Cortex of kidney (tissue), 1 donor: ENCODE measurements at places on chromosomes 12 and 14.

DNA sequence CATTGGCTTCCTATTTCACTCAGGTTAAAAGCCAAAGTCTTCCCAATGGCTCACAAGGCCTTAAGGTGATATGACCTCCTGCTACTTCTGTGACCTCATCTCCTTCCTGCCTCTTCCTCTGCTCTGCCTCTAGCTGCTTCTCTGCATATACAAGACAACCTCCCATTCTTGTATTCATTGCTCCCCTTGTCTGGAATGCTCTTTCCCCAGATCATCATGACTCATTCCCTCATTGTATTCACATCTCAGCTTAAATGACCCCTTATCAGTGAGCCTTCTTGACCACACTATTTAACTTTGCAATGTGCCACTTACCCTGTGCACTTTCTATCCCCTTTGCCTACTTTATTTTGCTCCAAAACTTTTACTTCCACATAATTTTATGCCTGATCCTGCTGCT, 90.2 kb downstream of the PPP1R12A start:
- DNase-seq, result no peak

GRCh38 chr14:41973178-41973577, 366.5 kb downstream of the LRFN5 start:
- DNase-seq, result no peak

GRCh38 chr12:106288101-106288493, 14.4 kb upstream of the TCP11L2 start:
- no peak for DNase-seq

- no peak for DNase-seq
Observed at GRCh38 chr12:104412681-104413080, 44.1 kb upstream of the CHST11 start.

GRCh38 chr14:89760086-89760485, 194.4 kb downstream of the EFCAB11 start:
- DNase-seq, result no peak

DNA sequence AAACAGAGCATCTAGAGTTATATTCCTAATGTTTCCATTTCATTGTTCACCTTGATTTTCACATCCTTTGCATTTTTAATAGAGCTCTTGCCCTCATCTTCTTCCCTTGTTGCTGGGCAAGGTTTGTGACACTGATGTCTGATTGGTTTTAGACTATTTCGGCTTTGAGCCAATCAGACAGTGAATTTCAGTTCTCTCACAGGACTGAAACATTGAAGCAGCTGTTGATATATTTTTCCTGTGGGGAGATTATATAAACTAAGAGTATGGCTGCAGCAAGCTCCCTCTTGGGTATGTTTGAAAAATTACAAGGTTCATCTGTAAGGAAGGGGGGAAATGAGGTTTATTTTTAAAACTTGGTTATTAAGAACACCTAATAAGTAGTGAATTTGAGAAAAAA, 51.2 kb downstream of the ATF7IP start:
- no peak for DNase-seq

- no peak for DNase-seq
Observed at GRCh38 chr12:87671757-87672156, 357.4 kb downstream of the C12orf50 start.

DNA sequence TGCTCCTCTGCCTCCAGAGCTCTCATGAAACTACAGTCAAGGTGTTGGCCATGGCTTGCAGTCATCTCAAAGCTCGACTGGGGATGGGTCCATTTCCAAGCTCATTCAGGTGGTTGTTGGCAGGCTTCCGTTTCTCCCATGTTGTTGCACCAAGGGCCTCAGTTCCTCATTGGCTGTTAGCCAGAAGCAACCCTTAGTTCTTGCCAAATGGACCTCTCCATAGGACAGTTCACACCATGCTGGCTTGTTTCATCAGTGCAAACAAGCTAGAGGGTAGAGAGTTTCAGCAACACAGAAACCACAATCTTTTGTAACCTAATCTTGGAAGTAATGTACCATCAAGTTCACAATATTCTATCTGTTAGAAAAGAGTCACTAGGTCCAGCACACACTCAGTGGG, 22.7 kb upstream of the PPM1A start:
- DNase-seq, result no peak

- no peak for DNase-seq
Observed at GRCh38 chr12:12221560-12221959, 45.3 kb downstream of the LRP6 start.

DNA sequence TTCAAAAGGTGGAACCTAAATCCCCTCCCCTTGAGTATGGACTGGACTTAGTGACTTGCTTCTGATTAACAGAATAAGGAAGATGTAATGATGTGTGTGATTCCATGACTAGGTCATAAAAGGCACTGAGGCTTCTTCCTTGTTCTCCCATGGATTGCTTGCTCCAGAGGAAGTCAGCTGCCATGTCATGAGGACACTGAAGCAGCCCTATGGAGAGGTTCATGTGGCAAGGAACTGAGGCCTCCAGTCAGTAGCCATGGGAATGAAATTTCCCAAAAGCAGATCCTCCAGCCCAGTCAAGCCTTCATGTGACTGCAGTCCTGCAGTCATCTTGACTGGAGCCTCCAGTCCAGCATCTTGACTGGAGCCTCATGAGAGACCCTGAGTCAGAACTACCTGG, 10.7 kb downstream of the TMBIM4 start:
- no peak for DNase-seq

DNA sequence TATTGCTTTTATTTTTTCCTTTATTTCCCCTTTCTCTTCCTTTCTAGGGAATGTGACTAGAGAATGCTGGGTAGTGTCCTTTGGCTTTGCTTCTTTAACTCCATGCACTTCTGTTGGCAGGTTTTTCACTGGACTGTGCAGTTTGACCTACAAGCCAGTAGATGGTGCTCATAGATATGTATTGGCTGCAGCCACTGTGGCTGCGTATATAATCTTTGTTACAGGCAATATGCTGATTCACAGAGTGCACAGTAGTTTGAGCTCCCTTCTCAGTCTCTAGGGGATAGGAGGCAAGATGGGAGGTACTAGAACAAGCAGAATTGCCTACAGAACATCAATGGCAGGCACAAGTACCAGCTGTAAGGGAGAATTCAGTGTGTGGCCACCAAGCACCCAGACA, 503.5 kb downstream of the LRFN5 start:
- no peak for DNase-seq

- no peak for DNase-seq
Observed at GRCh38 chr12:11183011-11183410, 3.7 kb downstream of the TAS2R42 start.

GRCh38 chr12:19482551-19483109, 43.3 kb downstream of the AEBP2 start:
- no peak for DNase-seq

- DNase-seq, result no peak
Observed at GRCh38 chr14:102690509-102691286, 86.6 kb upstream of the TRAF3 start.

DNA sequence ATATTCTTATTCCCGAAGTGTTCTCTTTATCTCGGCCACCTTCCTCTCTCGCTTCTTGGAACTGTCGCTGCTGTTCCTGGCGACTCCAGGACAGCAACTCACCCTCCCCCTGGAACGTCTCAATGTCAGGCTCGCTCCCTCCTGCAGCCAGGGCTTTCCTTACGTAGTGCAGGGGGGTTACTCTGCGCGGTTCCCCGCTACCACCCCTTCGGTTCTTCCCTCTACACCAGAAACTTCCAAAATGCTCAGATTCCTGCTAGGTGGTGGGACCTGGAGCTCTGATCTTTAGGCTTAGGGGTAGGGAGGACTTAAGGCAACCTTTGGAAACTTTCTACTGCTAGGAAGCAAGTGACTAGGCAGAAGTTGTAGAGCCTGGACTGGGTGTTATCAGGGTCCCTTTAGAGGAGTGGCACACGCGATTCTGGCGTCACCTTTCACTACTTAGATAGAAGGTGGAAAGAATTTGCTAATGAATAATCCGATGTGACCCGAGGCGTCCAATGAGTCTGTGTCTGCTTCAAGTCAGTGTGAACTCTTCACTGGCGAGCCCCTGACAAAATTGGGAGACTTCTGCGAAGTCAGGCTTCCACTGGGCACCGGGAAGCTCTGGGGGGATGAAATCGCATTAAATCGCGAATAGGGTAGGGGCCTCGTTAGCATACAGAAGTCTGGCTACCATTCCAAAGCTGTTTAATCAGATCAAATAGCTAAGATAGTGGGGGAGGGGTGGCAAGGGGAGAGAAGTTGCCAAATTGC, 900 bp upstream of the DPF3 start:
- DNase-seq, result no peak

GRCh38 chr14:94123868-94124267, 5.5 kb downstream of the IFI27L2 start:
- no peak for DNase-seq

DNA sequence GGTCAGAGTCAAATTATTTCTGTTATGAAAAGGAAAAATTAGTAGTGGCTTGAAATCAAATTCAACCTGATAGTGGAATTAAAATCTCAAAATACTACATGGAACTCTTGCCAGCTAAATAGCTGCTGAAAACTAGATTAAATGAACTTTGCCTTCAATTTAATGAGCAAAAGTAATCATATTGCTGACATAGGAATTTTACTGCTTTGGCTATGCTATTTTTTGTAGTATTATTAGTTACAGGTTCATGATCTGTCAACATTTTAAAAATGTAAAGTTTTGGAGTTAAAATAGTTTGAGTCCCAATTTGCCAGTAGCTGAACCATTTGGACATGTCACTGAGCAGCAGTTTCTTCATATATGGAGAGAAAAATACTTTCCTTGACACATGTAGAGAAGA, 81.4 kb downstream of the RERGL start:
- DNase-seq, result no peak

GRCh38 chr14:85142982-85143381, 387.0 kb upstream of the FLRT2 start:
- no peak for DNase-seq

- no peak for DNase-seq
Observed at GRCh38 chr14:33369972-33370371, 431.3 kb downstream of the NPAS3 start.

GRCh38 chr12:107607464-107608392, 77.9 kb upstream of the PWP1 start:
- no peak for DNase-seq

DNA sequence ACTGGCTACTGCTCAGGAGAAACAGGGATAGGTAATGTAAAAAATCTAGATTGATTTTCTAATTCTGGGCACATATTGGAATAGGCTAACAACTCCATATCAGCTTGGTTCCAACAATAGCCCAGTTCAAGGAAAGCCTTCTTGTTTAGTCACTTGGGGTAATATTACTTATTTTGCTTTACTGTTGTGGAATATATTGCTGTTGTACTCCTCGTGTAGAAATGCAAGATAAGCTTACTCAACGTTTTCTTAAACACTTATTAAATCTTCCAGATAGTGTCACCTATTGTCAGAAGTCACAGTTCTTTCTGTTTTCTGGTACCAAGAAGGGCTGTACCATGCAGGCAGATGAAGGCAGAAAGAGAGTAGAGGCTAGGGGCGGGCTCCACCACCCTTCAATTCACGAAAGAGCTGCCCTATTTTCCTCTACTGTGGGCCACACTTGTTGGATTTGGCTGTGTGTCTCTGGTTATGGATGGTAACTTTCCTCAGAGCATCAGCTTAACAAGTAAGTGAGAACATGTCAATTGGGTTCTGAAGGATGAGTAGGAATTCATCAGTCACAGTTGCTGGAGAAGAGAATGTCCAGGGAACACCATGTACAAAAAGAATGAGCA, 38.0 kb downstream of the CLMN start:
- no peak for DNase-seq

GRCh38 chr14:56087671-56088471, 30.3 kb upstream of the PELI2 start:
- no peak for DNase-seq

DNA sequence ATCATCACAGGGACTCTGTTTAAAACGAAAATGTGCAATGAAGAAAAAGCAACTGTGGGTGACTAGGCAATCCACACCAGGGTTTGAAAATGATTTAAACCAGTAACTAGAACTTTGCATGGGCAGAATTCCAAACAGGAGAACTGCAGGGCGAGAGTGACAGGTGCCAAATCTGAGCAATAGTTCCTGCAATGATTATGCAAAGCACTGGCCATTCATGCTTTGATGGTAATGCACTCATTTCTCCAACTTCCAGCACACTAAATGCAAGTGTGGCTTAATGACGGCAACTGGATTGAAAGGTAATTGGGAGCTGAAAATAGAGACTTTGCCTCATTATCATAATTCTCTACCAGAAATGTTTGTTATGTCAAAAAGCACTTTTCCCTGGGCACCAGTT, 140.5 kb upstream of the TMCC3 start:
- no peak for DNase-seq

DNA sequence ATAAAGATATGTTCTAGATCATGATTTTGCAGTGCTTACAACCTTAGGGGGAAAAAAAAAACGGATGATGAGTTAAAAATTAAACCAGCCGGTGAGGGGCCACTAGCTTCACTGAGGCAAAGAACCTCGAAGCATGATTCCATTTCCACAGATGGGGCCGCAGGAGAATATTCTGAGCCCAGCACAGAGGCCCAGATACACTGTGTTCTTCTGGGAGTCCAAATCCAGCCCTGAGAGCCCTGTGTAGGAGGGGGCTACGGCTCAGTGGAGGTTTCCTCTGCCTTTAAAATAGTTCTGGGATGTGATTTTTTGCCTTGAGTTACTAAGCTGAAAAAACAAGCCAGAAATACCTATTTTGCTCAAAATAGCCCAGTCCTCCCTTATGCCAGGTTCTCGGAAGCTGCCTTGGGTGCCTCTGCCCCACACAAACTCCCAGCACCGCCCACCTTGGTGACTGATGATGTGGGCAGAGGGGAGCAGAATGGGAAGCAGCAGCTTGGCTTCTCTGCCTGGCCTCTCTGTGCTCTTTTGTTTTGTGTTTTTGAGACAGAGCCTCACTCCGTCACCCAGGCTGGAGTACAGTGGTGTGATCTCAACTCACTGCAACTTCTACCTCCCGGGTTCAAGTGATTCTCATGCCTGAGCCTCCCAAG, 105.4 kb upstream of the BCL2L14 start:
- no peak for DNase-seq

DNA sequence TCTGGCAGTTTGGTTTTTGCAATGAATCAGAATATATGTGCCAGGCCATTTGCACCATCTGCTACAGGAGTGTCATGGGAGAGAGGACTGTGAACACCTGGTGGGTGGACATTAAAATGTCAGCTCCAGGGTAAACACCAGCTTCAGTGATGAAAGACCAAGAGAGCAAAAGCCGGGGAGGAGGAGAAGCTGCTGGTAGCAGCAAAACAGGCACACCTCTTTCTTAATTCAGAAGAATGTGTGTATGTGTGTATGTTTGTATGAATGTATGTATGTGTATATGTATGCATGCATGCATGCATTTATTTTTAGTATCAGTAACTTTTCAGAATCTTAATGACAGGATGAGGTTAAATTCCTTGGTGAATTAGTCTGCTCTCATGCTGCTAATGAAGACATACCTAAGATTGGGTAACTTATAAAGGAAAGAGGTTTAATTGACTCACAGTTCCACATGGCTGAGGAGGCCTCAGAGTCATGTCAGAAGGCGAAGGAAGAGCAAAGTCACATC, 357.4 kb upstream of the PRICKLE1 start:
- no peak for DNase-seq
